ENCODE measurements at places on chromosomes 2 and 18.

- no peak for DNase-seq
Observed at GRCh38 chr2:129901754-129902415, 77.6 kb upstream of the RAB6C start.

GRCh38 chr18:50190236-50190635, 4.7 kb downstream of the MYO5B start:
- no peak for DNase-seq

DNA sequence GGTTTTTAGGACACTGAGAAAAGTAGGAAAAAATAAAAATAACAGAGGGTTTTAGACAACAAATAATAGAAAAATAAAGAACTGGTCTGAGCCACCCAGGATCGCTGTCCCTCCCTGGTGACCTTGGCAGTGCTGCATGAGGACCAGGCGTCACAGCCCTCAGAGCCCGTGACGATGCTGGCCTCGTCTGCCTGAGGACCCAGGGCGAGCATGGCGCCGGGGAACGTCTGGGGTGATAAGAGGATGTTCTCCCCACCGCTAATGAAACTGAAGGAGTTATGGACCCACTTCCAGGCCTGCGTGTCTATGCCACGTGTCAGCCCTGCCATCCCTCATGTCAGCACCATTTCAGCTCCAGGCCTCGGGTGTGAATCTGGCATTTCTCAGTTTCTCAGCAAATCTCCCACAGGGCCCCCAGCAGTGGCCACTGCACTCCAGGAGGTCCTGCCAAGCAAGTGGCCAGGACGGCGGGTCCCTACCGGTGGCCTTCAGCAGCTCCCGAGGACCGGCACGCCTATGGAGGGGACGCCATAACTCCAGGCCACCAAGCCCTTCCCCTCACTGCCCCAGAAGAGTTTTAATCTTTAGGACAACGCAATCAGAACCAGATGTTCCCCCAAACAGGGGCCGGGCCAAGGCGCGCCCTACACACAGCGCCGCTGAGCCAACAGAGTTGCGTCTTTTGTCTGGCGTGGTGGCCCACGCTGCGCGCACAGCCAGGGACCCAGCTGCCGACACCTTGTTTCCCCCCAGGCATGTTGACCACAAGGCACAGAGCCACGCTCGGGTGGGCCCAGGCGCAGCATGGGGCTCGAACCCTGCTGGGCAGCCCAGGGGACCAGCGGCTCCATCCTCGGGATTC, 179.7 kb downstream of the TWIST2 start:
- no peak for DNase-seq

DNA sequence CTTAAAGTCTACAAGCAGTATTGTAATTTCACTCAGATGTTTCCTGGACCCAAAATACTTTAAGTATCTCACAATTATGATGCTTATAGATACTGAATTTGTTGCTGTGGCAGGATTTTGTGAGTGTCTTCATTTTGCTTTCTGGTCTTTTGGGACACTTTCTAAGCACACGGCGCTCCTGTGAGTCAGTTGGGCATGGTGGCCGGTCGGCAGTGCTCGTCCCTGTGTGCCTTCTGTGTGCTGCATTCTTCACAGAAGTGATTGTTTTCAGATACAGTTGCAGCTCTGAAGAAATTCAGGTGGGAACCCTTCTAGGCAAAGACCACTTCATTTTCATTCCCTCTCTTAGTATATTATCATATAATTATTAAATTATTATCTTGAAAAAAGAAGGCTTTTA, 273.3 kb downstream of the ZNF407 start:
- no peak for DNase-seq

DNA sequence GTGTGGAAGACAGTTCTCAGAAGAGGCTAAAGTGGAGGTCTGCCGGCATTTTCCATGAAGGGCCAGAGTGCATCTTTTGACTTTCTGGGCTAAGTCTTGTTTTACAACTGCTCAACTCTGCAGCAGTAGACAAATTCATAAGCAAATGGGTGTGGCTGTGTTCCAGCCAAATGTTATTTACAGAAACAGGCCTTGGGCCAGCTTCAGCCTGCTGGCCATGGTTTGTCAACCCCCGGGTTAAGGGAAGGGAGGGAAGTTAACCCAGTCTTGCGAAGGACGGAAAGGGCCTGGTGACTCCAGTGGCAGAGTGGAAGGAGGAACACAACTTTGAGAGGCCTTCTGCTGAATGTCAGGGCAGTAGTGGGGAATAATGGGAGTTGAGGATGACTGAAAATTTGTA, 34.3 kb upstream of the NCKAP5 start:
- DNase-seq, result no peak

GRCh38 chr18:76373297-76373696, 121.7 kb downstream of the ZNF516 start:
- DNase-seq, result no peak

DNA sequence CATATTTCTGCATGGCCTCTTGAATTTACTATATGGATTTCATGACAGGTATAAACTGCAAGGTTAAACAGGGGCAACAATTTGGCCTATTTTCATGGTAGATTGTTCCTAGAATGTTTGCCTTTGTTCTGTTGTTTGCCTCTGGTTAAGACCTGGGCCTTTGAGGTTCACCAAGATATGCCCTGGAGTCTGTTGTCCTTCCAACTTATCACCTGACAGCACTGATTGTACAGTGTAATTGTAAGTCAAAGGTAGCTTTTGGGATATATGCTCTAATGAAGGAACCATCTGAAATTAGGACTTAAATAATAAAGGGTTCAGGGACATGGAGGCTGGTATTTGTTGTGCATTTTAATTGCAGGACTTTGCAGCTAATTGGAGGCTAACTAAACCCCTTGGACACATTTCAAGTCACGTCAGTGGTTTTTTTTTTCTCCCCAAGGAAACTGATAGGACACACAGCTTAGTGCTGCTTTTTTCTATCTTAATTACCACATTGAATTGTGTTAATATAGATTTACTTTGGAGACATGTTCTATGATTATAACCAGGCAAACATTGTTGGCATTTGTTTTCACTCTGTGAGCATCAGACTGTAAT, 771.2 kb upstream of the LINC00305 start:
- no peak for DNase-seq

DNA sequence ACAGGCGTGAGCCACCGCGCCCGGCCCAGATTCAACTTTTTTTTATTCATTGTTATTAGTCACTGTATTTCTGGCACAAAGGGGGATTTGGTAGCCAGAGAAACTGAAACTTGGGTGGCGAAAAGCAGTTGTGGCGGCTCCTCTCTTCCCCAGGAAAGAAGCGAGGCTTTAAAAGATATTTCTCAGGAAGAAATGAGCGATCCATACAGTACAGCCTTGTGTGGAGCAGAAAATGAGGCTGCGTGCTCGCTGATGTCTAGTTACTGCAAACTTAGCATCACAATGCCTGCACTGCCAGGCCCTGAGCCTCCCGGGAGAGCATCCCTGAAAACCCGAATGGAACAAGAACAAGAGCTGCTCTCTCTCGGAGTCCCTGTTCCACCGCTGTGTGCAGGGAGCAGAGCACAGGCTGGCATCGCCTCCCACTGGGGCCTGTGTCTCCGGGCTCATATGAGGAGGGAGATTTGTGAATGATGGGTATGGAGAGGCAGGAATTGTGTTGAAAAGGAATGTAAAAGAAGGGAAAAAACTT, 234.0 kb downstream of the ZNF516 start:
- no peak for DNase-seq

DNA sequence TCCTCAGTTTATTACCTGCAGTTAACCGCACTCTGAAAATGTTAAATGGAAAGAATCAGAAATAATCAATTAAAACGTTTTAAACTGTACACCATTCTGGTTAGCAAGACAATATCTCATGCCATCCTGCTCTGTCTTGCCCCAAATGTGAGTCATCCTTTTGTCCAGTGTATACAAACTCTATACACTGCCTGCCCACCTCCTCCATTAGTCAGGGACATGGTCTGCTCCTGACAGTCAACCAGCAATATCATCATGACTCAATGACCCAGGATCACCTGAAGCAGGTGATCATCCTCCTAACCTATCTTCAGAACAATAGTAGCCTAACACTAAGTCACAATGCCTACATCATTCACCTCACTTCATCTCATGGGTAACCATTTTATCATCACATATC, 214.7 kb downstream of the KCNH7 start:
- no peak for DNase-seq

DNA sequence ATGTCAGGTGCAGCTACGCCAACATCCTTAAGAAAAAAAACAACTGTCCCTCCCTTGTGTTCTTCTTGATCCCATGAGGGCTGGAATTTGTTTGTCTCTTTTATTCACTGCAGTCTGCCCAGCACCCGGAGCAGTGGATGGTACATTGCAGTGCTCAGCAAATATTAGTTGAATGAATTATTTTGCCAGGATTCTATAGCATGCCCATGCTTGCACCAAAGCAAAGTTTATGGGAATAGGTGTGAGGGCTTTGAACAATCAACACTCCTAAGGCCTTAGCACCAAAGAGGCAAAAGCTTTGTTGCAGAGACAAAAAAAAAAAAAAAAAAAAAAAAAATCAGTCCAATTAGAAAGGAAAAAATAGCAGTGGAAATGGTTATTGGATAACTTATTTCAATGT, 28.7 kb upstream of the DCC start:
- DNase-seq, result no peak

GRCh38 chr2:2763351-2764000, 432.4 kb upstream of the MYT1L start:
- DNase-seq, result no peak

GRCh38 chr18:9738266-9738969, 30.3 kb downstream of the RAB31 start:
- DNase-seq, result no peak

DNA sequence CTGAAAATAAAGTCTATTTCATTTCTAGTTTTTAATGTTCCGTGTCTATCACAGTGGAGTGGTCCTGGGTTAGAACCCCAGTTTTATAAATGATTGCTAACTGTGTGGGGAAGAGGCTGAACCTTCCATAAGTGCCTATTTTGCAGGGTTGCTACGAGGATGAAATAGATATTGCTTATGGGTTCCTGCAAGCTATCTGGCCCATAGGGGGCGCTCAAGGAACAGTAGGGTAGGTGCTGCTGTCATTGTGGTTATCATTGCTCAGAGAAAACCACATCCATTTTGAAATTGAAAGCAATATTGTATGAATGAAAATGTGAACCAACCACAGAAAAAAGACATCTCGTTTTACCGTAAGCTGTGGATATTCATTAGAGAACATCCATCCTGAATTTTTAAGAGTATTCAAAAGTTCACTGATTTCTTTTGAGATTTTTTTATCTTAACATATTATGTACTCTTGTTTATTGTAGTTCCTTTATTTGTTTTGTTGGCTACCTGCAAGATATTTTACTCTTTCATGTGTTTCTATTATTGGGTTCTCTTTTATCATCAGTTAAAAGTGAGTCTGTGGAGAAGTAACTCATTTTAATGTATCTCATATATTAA, 261.6 kb downstream of the NAPG start:
- peak; percentile 73 for DNase-seq

GRCh38 chr2:101115664-101116063, 35.5 kb downstream of the TBC1D8 start:
- DNase-seq, result no peak

GRCh38 chr18:43774497-43774896, 497.2 kb upstream of the SYT4 start:
- DNase-seq, result no peak

GRCh38 chr2:130241041-130241707, 42.9 kb upstream of the TUBA3E start:
- no peak for DNase-seq

- no peak for DNase-seq
Observed at GRCh38 chr2:75311993-75312392, 112.7 kb upstream of the TACR1 start.

DNA sequence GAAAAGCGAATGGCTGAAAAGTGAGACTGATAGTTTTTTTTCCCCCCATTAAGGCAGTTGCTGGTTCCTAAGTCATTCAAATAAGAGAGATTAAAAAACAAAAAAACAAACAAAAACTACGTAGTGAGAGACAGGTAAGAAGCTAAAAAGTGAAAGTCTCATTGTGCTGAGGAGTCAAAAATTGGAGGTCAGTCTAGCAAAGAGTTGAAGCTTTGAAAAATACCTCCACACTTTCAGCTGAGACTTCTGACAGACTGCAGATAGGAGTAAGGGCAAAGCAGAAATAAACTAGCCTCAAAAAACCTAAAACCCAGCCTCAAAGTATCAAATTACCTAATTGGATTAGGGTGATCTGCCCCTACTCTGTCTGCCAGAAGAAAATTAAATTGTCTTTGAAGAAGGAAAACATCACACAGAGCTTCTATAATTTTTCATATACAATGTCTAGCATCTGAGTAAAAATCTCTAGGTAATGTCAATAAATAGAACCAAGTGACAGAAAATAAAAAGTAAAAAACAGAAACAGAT, 10.9 kb upstream of the EIF2AK3 start:
- DNase-seq, result no peak

DNA sequence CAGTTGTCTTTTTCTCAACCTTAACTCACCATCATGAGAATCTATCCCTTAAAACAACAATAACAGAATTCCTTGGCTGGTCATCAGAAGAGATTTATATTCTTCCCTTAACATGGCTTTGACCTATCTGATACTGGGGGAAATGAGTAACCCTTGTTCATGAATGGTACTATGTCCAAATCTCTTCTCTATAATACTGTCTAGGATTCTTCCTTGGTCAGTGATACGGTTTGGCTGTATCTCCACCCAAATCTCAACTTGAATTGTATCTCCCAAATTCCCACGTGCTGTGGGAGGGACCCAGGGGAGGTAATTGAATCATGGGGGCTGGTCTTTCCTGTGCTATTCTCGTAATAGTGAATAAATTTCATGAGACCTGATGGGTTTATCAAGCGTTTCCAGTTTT, 282.0 kb upstream of the SIX2 start:
- DNase-seq, result no peak

- DNase-seq, result no peak
Observed at GRCh38 chr18:8525692-8526091, 83.5 kb upstream of the RAB12 start.

All from T follicular helper cell (primary cell).